Hematopoietic multipotent progenitor cell treated with erythropoietin and hydrocortisone succinate and interleukin-3 and kit ligand, for 15 days (in vitro differentiated cells): ENCODE measurements at places on chromosomes 13 and 19.

DNA sequence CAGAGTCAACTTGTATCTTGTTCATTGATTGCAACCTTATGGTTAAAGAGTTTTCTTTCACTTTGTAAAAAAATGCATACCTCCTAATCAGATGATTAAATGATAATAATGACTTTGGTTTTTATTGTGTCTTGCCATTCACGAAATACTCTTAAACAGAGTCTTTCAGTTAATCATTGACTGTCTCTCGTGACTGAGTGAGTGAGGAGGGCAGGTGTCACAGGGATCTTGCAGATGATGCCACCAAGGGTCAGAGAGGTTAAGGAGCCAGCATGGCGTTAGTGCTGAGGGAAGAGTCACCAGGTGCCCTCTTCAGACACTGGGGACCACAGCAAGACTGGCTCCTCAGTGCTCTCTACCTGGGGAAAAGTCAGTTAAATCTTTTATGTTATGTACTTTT, 8.0 kb downstream of the GPATCH1 start:
- no peak for DNase-seq

DNA sequence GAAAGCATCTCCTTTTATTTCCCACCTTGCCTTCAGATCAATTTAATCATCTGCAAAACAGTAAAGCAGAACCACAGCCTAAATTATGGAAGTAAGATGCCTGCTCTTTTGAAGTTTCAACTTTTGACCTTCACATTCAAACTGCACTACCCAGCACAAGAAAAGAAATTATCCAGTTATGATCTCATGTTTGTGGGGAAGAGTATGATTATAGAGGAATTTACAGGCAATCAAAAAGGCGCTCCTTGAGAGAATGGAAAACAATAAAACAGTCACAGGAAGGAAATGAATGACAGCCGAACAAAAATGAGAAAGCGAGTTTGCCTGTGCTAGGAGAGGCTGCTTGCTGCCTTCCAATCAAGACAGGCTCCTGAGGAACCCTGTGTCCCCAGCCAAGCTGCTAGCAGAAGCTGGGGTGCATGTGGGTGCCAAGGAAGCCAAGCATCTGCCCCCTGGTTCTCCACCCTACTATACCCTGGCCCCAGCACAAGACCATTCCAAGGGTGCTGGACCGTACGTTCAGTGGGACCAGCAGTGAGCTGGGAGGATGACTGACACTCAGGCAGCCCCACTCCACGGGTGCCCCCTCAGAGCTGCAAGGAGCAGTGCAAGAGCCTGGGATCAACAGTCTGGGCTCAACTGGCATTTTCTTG, 47.8 kb downstream of the PEPD start:
- no peak for DNase-seq

DNA sequence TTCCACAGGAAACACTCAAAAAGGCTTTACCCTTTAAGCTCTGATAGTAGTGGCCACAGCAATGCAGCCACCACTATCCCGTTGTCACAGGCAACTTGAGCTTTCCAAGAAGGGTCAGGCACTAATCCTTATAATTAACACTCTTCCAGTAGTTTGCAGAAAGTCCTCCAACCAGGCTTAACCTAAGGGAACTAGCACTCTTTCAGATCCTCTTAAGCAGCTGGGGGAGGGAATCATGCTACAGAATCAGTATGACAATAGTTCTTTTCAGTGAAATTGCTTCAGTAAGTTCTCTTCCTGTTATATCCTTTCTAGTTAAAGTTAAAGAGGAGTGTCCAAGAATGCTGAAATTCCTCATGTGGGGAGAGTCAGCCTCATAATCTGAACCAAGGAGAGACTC, 82.2 kb downstream of the TNFSF11 start:
- DNase-seq: no peak

- DNase-seq: no peak
Measured at GRCh38 chr13:42223681-42224080, 48.3 kb upstream of the AKAP11 start.

DNA sequence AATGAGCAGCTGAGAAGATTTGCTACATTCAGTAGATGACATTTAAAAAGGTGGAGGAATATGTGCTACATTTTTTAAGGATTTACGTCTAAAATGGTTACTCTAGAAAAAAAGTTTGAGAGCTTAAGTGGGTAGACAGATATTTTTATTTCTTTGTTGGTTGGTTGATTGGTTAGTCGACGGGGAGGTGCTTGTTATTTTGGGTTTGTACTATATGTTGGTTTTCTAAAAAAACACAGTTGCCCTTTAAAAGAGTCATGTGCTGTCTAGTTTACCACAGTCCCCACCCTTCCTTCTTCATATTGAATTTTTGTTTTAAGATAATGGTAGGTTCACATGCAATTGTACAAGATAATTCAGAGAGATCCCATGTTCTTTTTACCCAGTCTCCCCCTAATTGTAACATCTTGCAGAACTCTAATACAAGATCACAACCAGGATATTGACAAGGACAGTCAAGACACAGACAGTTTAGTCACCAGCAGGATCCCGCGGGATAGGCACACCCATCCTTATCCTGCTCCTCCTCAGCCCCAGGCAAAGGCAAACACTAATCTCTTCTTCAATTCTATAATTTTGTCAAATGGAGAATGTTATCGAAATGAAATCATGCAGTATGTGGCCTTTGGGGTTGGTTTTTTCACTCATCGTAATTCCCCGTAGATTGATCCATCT, 171.4 kb downstream of the FOXO1 start:
- no peak for DNase-seq
